ENCODE measurements at places on chromosomes 1 and 21. TPM values are rescaled to one million over a fixed set of nuclear protein-coding genes. Genes with fewer than 3 reads are reported as not detected.

DNA sequence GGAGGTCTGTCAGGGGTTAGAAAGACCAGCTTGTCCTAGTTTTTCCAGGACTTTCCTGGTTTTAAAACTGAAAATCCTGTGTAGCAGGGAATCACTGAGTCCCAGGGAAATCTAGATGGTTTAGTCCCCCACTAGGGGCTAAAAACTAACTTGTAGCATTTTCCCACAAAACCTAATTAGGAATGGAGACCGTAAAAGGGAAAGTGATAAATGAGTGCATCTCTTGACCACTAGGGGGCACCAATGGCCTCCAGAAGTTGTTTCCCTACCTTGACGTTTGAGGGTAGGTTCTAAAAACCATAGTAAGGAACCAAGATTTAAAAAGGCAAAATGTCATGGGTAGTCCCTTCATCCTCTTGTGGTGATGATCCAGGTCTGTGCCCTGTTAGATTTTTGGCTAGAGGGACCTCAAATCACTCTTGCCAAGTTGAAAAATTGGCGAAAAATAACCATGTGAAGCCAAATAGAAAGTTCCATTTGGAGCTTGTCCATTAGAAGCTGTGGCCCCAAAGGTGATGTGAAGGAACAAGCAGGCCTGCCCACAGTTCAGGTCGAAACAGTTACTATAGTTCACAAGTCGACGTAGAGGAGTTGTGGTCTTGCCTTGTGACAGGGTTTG, 24.5 kb downstream of the CLIC6 start:
- DNase-seq, result peak; percentile 60

Gene RIMS3
- 0.19 TPM for total RNA-seq

Gene GJA9
- not detected for total RNA-seq

DNA sequence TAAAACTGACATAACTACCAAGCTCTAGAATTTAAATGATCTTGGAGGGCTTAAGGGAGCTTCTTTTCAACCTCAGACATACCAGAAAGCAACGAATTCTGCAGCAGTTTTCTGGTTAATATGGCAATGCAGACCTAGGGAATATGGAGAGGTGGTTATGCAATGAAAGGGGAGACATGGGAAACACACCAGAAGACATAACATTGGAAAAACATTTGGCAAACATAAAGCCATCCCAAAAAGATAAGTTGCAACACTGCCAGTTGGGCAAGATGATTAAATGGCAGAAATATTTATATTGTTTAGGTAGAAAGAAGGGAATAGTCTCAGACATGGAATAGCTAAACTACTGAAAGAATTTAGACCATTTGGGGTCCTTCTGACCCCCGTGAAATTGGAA, 104.5 kb downstream of the KCNJ6 start:
- DNase-seq, result no peak

DNA sequence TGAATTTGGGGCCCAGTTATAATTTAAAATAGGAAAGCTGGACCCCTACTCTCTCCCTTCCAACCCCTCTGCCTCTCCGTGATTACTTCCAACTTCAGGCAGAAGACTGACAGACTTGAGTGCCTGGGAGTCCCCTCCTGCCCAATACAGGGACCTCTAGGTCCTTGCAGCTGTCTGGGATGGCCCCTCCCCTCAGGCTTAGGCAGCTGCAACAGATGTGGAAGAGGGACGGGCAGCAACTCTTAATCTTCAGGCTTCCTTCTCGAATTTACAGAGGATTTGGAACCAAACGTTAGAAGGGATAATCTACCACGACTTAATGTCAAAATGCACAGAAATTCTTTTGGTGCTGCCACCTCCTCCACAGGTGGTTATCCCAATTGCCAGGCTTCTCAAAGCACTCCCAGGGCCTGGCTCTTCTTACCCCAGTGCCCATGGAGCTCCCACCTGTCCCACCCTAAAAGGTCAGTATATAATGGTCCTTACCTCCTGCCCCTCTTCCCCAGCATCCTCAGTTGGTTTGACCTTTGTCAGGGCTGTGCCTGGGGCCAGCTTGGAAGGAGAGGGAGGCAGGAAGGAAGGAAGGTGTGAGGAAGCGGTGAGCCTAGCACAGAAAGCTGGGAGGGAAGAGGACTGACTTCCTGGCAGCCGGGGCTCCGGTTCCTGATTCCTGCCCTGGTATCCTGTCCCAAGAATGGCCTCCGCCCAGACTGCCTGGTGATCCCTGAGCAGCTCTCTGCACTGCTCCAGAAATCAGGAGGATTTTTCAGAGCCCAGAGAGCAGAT, 2.8 kb downstream of the PEA15 start:
- peak; percentile 58 for DNase-seq

Gene NHLH2
- 0.19 TPM for total RNA-seq

Gene BCAN
- not detected for total RNA-seq

- no peak for DNase-seq
Measured at GRCh38 chr1:222098404-222098803, 356.5 kb upstream of the DUSP10 start.

GRCh38 chr1:108897865-108898720, 21.3 kb downstream of the GPSM2 start:
- DNase-seq, result peak; percentile 72

GRCh38 chr1:113813218-113813617, 942 bp upstream of the RSBN1 start:
- DNase-seq, result no peak

- DNase-seq, result no peak
Measured at GRCh38 chr1:31924839-31925238, 13.3 kb downstream of the PTP4A2 start.

Gene C1QB
- total RNA-seq, result not detected

- no peak for DNase-seq
Measured at GRCh38 chr1:154552036-154552435, 6.4 kb downstream of the UBE2Q1 start.

GRCh38 chr1:95028954-95029353, 43.8 kb downstream of the ALG14 start:
- no peak for DNase-seq

GRCh38 chr21:17612023-17612564, 607 bp downstream of the BTG3 start:
- DNase-seq, result peak; percentile 31

Gene ACOT11
- total RNA-seq, result 9.9 TPM

- DNase-seq, result no peak
Measured at GRCh38 chr1:14442669-14443068, 155.8 kb upstream of the KAZN start.

DNA sequence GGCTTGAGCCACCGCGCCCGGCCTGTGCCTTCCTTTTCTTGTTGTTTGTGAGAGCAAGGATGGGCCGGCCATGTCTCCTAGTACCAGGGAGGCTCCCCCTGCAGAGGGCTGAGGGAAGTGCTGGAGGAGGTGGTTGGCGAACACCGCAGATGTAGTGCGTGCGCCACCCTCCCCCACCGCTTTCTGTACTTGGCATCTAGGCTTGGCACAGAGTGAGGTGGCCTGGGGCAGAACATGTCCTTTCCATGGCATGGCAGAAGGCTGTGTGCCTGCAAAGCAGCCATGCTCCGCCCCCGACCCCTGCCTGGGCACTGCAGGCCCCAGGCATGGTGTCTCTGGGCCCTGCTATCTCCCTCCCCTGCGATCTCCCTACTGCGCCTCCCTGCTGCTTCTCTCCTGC, 30.7 kb downstream of the ALPL start:
- DNase-seq, result no peak

Gene KCNK1
- total RNA-seq, result not detected

Gene SPRR2D
- total RNA-seq, result not detected

- DNase-seq, result peak; percentile 36
Measured at GRCh38 chr1:245888809-245889208, 618.3 kb downstream of the SMYD3 start.

Gene ADAMTS5
- 10.1 TPM for total RNA-seq

Gene PIGM
- 4.3 TPM for total RNA-seq

Gene ICOSLG
- under 0.01 TPM for total RNA-seq

DNA sequence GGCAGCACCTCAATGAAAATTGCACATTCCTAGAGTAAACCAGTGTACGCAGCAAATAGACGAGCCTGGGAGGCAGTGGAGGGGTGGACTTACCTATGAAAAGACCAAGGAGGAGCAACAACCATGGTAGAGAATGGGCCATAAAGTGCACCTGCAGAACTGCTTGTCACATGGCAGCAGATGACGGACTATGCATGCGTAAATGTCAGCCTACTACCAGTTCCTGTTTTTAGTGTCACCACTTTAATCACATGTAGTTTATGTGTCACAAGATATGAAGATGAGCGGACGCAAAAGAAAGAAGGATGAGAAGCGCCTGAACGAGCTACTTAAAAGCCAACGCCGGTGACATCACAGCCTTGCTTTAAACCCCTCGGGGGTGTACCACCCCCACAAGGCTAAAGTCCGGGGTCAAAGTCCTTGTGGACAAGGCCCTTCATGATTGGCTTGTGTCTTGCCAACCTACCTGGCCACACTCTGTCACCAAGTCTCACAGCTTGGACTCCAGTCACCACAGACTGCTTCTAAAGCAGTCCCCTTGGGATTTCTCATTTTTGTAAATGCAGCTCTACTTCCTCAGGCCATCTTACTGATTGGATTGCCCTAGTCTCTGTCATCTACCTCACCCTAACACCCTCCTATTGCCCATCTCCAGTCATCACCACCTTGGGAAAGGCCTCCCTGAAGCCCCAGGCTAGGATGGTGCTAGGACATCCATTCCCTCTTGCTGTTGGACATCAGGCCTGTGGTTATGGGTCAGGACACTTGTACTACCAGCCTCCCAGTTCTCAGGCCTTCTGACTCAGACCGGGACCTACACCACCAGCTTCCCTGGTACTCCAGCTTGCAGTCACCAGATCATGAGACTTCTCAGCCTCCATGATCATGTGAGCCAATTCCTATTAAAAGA, 6.0 kb upstream of the LY9 start:
- no peak for DNase-seq

Gene GJB3
- not detected for total RNA-seq

GRCh38 chr1:41404308-41404761, 43.1 kb downstream of the FOXO6 start:
- peak; percentile 87 for DNase-seq

GRCh38 chr1:185694081-185694480, 40.1 kb upstream of the HMCN1 start:
- no peak for DNase-seq

Gene HEYL
- total RNA-seq, result 41.6 TPM

DNA sequence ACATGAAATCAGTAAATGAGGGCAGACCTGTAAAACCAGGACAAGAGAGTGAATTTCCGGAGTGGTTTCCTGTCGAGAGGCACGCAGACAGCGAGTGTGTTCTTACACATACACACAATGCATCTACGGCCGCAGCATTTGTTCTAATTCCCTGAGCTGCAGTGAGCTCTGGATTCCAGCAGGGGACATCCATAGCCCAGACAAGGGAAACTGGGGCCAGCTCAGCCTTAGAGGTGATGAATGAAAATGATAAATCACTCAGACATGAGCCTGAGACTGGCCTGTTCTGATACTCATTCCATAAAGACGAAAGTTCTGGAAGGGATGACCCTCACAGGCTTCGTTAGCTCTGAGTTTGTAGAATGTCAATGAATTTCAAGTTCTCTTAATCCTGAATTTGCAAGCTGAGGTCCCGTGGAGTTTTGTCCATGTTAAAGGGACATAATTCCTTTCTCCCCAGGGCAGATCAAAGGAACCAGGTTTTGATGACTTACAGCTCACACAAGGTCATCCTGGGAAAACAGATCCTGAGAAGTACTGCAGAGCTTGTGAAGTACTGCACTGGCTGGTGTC, 207.9 kb upstream of the C1orf87 start:
- DNase-seq, result peak; percentile 87

DNA sequence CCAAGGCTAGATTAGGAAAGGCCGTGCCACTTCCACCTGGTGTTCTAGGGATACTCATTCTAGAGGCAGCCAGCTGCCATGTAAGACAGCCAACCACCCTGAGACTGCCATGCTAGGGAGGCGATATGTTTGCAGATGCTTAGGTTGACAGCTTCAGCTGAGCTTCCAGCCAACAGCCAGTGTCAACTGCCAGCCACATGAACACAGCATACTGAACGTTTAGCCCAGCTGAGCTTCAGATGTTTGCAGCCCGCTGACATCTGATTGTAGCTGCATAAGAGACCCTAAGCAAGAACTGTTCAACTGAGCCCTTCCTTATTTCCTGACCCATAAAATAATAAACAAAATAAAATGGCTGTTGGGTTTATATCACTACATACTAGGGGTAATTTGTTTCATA, 5.0 kb upstream of the KCNC4 start:
- DNase-seq, result no peak

DNA sequence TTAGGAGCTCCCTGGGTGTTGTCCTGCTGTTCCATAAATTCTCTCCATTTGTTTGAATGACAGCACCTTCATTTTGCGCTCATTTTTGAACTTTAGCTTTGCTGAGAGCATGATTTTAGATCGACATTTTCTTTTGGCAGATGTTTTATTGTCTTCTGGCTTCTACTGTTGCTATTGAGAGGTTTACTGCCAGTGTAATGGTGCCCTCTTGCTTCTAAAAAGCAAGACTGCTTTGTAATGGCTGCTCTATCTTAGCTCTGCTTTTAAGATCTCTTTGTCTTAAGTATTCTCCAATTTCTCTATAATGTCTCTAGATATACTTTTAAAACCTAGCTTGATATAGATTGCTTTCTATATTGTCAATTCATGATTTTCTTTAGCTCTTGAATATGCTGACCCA, 27.8 kb downstream of the THEM4 start:
- DNase-seq, result no peak

Measured in LHCN-M2 (cell line).